ENCODE measurements at places on chromosomes 12 and 14. TPM values are rescaled to one million over a fixed set of nuclear protein-coding genes. Genes with fewer than 3 reads are reported as not detected.

GRCh38 chr14:72883961-72884360 lies 9.9 kb downstream of the DPF3 start:
- no peak overlapping the region for H3K4me3 ChIP-seq
- DNase-seq: no peak
- H3K27ac ChIP-seq: no peak overlapping the region

GRCh38 chr12:27766587-27766986 lies 13.4 kb upstream of the KLHL42 start:
- no peaks in the 10 kb centered on the region for H3K4me1 ChIP-seq
- no peaks in the 10 kb centered on the region for H3K36me3 ChIP-seq
- DNase-seq: no peak

DNA sequence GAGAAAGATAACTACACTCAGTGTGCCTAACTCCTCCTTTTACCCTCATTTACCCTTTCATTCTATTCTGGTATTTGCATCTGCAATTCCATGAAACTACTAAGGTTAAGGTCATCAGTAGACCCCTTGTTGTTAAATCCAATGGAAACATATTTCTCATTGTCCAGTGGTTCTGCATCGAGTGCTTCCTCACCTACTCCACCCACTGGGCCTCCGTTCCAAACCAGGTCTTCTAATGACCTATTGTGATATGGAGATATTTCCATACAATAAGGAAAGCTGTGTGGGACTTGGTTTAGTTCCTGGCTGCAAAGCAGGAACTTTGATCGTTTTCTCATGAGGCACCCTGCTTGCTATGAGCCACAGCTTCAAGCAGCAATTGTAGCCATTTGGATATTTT lies 99.5 kb upstream of the FSCB start:
- no peak for DNase-seq
- no peak overlapping the region for H3K27ac ChIP-seq

GRCh38 chr14:81023095-81023710 lies 67.8 kb downstream of the TSHR start:
- H3K36me3 ChIP-seq: no peaks in the 10 kb centered on the region
- no peaks in the 10 kb centered on the region for H3K4me1 ChIP-seq
- no peak overlapping the region for H3K27ac ChIP-seq
- no peaks in the 10 kb centered on the region for H3K27me3 ChIP-seq
- no peak overlapping the region for H3K4me3 ChIP-seq
- no peak for DNase-seq

GRCh38 chr14:74491956-74492775 lies 939 bp downstream of the NPC2 start:
- H3K27ac ChIP-seq: peak overlapping the region; percentile 88
- peak; percentile 42 for DNase-seq
- peak overlapping the region; percentile 74 for H3K4me3 ChIP-seq
- H3K4me1 ChIP-seq: peaks cover 54% of the 10 kb centered on the region

DNA sequence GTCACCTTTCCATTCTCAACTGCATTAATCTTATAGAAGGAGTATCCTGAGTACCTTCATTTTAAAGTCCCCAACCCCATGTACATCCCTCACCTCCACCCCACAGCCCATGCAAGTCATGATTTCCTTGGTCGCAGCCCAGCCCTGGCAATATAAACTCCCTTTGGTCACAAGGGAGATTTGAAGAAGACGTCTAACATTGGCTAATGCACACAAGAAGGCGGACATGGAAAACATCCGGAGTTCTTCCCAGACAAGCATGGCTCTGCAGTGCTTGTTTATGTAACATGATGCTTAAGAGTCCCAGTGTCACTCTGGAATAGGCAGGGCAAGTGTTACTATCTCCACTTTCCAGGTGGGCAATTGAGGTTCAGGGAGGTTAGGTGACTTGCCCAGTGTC lies 277.6 kb downstream of the DPF3 start:
- H3K4me1 ChIP-seq: peaks cover 3% of the 10 kb centered on the region
- DNase-seq: no peak
- H3K4me3 ChIP-seq: no peak overlapping the region

DNA sequence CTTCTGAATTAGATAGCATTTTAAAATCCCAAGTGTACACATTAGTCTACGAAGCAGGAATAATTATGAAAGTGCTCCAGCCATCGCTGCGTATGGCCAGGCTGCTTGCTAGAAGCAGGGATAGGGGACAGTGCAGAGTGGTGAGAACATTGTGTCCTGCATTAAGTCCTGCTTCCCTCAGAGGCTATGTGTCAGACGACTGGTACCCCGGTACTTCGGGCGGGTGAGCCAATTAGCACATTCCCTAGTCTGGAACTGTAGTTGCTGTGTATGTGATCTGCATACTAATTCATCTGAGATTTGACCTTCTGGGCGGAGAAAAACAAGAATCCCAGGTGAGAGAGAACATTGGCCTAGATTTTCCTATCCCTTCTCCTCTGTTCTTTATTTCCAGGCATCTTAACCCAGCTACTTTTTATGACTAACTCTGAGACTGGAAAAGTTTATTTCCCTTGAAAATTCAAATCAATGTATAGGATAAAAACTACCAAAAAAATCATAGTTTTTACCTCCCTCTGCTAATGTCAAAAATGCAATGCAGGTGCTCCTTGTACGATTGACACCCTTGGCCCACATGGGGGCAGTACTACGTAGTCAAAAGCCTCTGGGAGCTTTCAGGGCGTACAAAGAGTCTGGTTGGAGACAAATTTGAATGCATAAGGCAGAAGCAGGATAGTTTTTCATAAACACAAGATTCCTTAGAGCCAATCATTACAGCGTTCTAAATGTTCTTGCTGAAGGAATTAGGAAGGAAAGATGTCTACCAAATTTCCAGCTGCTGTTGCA lies 764.3 kb downstream of the NOVA1 start:
- no peak overlapping the region for H3K4me3 ChIP-seq
- H3K27me3 ChIP-seq: no peaks in the 10 kb centered on the region
- no peaks in the 10 kb centered on the region for H3K36me3 ChIP-seq
- H3K27ac ChIP-seq: no peak overlapping the region
- H3K4me1 ChIP-seq: no peaks in the 10 kb centered on the region

DNA sequence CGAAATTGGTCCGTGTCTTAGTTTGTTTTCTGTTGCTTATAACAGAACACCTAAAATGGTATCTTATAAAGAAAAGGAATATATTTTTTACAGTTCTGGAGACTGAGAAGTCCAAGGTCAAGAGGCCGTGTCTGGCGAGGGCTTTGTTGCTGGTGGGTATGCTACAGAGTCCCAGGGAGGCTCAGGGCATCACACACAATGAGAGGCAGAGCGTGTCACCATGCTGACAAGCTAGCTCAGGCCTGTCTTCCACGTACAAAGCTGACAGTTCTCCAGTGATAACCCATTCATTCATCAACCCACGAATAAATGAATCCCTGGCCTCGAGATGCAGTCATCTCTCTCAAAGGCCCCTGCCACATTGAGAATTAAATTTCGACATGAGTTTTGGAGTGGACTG lies 56.7 kb upstream of the AEBP2 start:
- H3K27ac ChIP-seq: no peak overlapping the region
- H3K36me3 ChIP-seq: no peaks in the 10 kb centered on the region
- H3K4me3 ChIP-seq: no peak overlapping the region

DNA sequence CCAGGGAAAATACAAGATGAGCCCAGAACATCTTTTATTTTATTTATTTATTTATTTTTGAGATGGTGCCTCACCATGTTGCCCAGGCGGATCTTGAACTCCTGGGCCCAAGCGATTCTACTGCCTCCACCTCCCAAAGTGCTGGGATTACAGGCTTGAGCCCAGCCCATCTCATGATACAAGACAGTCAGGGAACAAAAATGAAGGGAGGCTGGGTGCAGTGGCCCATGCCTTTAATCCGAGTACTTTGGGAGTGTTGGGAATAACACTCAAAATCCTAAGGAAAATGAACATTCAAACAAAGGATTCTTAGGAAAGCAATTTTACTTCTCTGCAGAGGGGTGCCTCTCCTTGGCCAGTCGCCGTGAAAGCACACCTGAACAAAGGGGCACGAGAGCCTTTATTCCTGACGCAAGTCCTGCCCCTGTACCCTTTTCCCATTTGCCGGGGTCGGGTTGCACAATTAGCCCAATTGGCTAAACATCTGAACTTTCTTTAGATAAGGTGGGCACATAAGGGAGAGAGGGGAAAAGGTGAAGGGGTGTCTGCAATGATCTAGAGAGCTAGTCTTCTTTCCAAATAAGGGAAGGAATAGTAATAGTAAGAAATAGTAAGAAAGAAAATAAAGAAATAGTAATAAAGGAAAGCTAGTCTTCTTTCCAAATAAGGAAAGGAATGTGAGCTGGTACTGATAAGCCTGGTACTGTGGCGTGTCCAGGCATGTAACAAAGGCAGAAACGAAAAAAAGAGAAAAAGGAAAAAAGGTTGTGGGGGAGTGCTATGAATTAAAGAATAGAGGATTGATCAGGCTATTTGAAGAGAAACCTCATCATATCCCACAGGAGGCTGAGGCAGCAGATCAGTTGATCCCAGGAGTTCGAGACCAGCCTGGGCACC lies 13.4 kb downstream of the NCAPD2 start:
- no peak overlapping the region for H3K4me3 ChIP-seq
- H3K4me1 ChIP-seq: no peaks in the 10 kb centered on the region
- peaks cover 40% of the 10 kb centered on the region for H3K36me3 ChIP-seq

DNA sequence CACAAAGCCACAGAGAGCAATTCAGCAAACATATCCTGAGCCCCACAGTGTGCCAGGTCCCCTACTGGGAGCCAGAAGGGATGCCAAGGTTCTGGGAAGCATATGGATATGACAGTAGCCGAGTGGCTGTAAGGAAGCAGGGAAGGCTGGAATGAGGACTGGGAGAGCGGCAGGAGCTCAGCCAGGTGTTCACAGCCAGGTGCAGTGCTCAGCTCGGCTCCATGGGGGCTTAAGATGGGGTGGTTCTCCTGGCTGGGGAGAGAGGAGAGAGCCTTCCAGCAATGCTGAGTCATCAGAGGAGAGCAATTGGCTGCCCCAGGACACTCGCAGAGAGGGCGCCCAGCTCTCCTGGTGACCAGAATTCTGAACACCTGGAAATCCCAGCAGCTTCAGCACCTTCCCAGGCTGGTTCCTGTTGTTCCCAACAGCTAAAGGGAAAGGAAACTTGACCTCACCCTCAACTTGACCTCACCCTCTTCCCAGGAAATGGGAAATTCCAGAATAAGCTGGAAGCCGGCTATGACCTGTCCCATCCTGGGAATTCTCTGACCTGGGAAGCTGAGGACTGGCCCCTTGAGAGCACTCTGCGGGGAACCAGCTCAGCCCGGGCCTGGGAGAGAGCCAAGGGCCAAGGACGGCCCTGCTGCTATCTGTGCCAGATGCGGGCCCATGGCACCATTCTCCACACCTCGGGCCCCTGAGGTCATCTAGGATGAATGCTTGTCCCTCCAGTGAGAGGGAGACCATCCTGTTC lies 34.6 kb downstream of the SLC6A12 start:
- no peaks in the 10 kb centered on the region for H3K27me3 ChIP-seq
- DNase-seq: no peak
- no peak overlapping the region for H3K4me3 ChIP-seq
- H3K4me1 ChIP-seq: peaks cover 15% of the 10 kb centered on the region
- peak overlapping the region; percentile 40 for H3K27ac ChIP-seq

Gene HCAR1
- 0.81 TPM for total RNA-seq

Gene GPR135
- 9.7 TPM for total RNA-seq

Gene PIP4K2C
- total RNA-seq: 56.7 TPM
